Thoracic aorta (tissue), 2 donors: ENCODE measurements at places on chromosomes 11 and 22. TPM values are rescaled to one million over a fixed set of nuclear protein-coding genes. Genes with fewer than 3 reads are reported as not detected.

Gene RELA
- total RNA-seq, result 81.5 TPM

Gene FREY1
- 9.0 TPM for total RNA-seq

- H3K36me3 ChIP-seq, result peaks cover 53% of the 10 kb centered on the region
- DNase-seq, result no peak
- H3K4me3 ChIP-seq, result no peak overlapping the region
- H3K27me3 ChIP-seq, result no peaks in the 10 kb centered on the region
- H3K4me1 ChIP-seq, result peaks cover 6% of the 10 kb centered on the region
Measured at GRCh38 chr11:10633261-10633660, 60.3 kb downstream of the IRAG1 start.

GRCh38 chr22:19107730-19108074 is 14.5 kb downstream of the DGCR2 start:
- no peak overlapping the region for H3K4me3 ChIP-seq
- no peaks in the 10 kb centered on the region for H3K36me3 ChIP-seq
- DNase-seq, result no peak
- H3K27ac ChIP-seq, result no peak overlapping the region

DNA sequence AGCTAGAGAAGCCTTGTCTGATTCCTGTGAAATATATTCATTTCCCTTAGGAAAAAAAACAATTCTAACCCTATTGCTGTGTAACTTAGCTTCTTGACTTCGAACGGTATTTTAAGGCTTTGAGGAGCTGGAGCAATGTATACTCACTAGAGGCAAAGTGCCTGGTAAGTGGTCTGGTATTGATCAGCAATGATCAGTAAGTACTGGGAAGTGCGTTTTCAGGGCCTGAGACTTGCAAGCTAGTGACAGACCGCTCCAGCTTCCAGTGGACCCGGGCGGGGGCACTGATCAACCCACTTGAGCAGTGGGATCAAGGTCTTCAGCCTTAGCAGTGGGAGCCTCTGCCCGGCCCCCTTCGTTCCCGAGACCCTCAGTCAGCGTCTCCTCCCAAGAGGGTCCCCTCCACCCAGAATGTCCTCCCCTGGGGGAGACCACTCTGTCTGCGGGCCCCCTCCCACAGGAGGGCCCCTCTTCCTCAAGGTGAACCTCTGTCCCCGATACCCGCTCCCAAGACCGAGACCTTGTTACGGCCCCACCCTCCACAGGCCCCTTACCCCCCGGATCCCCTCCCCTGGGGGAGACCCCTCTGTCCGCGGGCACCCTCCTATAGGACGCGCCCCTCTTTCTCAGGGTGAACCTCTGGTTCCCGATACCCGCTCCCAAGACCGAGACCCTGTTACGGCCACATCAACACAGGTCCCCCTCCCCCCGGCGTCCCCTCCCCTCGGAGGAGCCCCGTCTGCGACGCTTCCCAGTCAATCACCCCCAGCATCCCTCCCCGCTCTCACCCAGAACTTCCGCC is 452 bp upstream of the ATXN10 start:
- H3K27ac ChIP-seq, result peak overlapping the region; percentile 77
- no peak for DNase-seq
- peaks cover 23% of the 10 kb centered on the region for H3K4me1 ChIP-seq
- H3K4me3 ChIP-seq, result peak overlapping the region; percentile 95
- no peaks in the 10 kb centered on the region for H3K36me3 ChIP-seq

Gene OR2AT4
- not detected for total RNA-seq

- no peak overlapping the region for H3K27ac ChIP-seq
- H3K27me3 ChIP-seq, result no peaks in the 10 kb centered on the region
- no peak overlapping the region for H3K4me3 ChIP-seq
Measured at GRCh38 chr11:15965562-15966250, 390.6 kb downstream of the SOX6 start.

DNA sequence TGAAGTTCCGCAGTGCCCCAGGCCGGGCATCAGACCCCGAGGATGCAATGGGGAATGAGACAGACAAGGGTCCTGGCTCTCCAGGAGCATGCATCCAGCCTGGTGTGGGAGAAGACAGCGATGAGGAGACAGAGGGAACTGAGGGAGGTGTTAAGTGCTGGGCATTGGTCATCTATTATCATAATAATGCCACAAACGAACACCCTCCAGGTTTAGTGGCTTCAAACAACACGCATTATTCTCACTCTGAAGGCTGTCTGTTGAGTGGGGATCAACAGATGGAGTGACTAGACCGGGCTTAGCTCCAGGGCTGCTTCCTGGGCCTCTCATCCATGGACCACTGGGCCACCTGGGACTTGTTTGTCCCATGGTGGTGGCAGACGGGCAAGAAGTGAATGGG is 48.6 kb downstream of the MCM5 start:
- H3K4me1 ChIP-seq, result no peaks in the 10 kb centered on the region
- DNase-seq, result no peak
- no peak overlapping the region for H3K4me3 ChIP-seq

- no peak overlapping the region for H3K27ac ChIP-seq
- no peaks in the 10 kb centered on the region for H3K36me3 ChIP-seq
- no peak overlapping the region for H3K4me3 ChIP-seq
- DNase-seq, result no peak
Measured at GRCh38 chr11:17760102-17761029, 25.8 kb downstream of the KCNC1 start.

GRCh38 chr11:66933531-66933930 is 24.7 kb downstream of the PC start:
- no peak overlapping the region for H3K4me3 ChIP-seq
- DNase-seq, result no peak
- no peak overlapping the region for H3K27ac ChIP-seq
- no peaks in the 10 kb centered on the region for H3K36me3 ChIP-seq
- H3K27me3 ChIP-seq, result no peaks in the 10 kb centered on the region
- H3K4me1 ChIP-seq, result no peaks in the 10 kb centered on the region

DNA sequence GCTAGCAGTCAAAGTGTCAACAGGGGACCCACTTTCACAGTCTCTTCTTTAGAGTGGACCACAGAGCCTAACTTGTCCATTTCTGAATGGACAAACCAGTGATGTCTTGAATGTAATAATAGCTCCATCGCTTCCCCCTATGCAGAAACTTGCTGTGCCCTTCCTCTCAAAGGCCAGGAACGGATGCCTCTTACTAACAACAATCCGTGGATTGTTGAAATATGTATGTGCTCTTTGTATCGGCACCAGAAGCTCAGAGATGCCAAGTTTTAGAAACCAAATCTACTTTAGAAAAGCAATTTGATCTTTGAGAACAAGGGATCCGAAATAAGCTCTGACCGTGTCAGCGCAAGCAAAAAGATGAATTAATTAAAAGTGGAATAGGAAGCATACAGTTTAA is 259.5 kb upstream of the POU2AF2 start:
- H3K4me1 ChIP-seq, result no peaks in the 10 kb centered on the region
- no peak for DNase-seq
- no peaks in the 10 kb centered on the region for H3K27me3 ChIP-seq
- H3K27ac ChIP-seq, result no peak overlapping the region

GRCh38 chr22:47381240-47381639 is 618.8 kb downstream of the TBC1D22A start:
- no peak overlapping the region for H3K4me3 ChIP-seq
- H3K36me3 ChIP-seq, result no peaks in the 10 kb centered on the region
- no peak for DNase-seq
- H3K27ac ChIP-seq, result no peak overlapping the region
- H3K27me3 ChIP-seq, result no peaks in the 10 kb centered on the region
- H3K4me1 ChIP-seq, result no peaks in the 10 kb centered on the region

Gene CNGA4
- not detected for total RNA-seq

DNA sequence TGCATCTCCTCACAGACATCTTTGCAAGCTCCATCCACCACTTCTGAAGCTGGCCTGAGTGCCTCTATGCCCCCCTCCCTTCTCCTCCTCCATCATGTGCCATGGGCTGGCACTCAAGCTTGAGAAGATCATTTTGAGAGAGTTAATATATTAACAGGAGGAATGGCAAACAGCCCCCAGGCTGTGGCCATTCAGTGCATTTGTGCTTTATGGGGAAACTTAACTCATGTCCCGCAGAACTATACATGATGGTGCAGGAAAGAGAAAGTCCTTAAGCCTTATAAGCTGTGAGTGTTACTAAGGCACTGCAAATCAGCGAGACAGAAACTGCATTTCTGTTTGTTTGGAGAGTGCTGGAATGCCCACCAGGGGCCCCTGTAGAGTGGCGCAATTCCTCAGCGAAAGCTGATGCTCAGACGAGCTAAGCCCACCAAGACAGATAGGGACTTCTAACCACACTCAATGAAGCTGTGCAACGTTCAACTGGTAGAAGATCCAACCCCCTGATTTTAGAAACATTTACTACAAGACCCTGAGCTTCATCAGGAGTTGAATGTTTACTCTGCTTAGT is 26.8 kb upstream of the PHLDA2 start:
- no peak for DNase-seq
- peaks cover 61% of the 10 kb centered on the region for H3K36me3 ChIP-seq
- H3K27ac ChIP-seq, result no peak overlapping the region
- no peaks in the 10 kb centered on the region for H3K4me1 ChIP-seq
- no peaks in the 10 kb centered on the region for H3K27me3 ChIP-seq
- no peak overlapping the region for H3K4me3 ChIP-seq

DNA sequence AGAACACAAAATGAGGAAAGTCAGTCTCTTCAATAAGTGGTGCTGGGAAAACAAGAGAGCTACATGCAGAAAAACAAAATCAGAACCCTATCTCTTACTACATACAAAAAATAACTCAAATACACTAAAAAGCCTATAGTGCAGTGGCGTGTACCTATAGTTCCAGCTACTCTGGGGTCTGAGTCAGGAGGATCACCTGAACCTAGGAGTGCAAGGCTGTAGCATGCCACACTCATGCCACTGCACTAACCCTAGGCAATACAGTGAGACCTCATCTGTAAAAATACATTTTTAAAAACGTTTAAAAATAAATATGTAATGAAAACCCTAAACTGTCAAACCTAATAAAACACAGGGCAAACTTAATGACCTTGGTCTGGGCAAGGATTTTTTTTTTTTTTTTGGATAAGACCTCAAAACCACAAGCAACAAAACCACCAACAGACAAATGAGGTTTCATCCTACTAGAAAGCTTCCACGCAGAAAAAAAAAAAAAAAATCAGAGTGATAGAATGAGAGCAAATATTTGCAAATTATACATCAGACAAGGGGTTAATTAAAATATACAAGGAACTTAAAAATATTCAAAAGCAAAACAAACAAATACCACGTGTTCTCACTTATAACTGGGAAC is 35.2 kb downstream of the XKR3 start:
- no peak overlapping the region for H3K4me3 ChIP-seq
- H3K36me3 ChIP-seq, result no peaks in the 10 kb centered on the region
- H3K27ac ChIP-seq, result no peak overlapping the region
- no peaks in the 10 kb centered on the region for H3K27me3 ChIP-seq
- no peaks in the 10 kb centered on the region for H3K4me1 ChIP-seq
- no peak for DNase-seq

DNA sequence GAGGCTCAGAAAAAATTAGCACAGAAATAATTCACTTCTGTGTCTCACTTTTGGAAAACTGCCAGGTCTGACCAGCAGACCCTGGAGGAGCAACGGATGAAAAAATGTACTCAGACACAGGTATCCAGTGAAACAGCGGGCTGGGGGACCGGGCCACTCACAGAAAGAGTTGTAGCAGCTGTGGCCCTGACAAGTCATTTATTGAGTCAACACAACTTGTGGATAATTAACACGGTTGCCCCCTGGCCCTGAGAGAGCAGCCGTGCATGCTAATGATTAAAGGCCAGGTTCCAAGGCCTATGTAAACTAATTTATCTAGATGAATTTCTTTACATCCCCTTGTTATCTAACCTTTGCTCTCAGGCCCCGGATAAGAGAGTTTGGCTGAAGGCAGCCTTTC is 131.3 kb downstream of the AASDHPPT start:
- no peaks in the 10 kb centered on the region for H3K36me3 ChIP-seq
- no peak overlapping the region for H3K4me3 ChIP-seq
- H3K27me3 ChIP-seq, result no peaks in the 10 kb centered on the region
- no peaks in the 10 kb centered on the region for H3K4me1 ChIP-seq

GRCh38 chr22:29679316-29679715 is 40.5 kb upstream of the CABP7 start:
- no peaks in the 10 kb centered on the region for H3K4me1 ChIP-seq
- no peak overlapping the region for H3K27ac ChIP-seq
- H3K36me3 ChIP-seq, result peaks cover 55% of the 10 kb centered on the region
- no peak overlapping the region for H3K4me3 ChIP-seq
- H3K27me3 ChIP-seq, result no peaks in the 10 kb centered on the region

DNA sequence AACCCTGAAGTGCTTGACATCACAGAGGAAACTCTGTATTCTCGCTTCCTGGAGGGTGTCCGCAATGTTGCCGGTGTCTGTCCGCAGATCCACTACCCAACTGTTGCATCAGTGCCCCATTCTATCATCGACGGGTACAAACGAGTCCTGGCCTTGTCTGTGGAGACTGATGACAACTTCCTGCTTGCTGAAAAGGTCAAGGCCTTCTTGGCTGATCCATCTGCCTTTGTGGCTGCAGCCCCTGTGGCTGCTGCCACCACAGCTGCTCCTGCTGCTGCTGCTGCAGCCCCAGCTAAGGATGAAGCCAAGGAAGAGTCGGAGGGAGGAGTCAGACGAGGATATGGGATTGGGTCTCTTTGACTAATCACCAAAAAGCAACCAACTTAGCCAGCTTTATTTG is 42.9 kb upstream of the DAGLA start:
- no peak overlapping the region for H3K27ac ChIP-seq
- no peaks in the 10 kb centered on the region for H3K27me3 ChIP-seq
- no peaks in the 10 kb centered on the region for H3K36me3 ChIP-seq
- no peaks in the 10 kb centered on the region for H3K4me1 ChIP-seq
- H3K4me3 ChIP-seq, result no peak overlapping the region

- H3K4me1 ChIP-seq, result no peaks in the 10 kb centered on the region
- H3K4me3 ChIP-seq, result no peak overlapping the region
- DNase-seq, result no peak
- no peak overlapping the region for H3K27ac ChIP-seq
- no peaks in the 10 kb centered on the region for H3K27me3 ChIP-seq
- H3K36me3 ChIP-seq, result no peaks in the 10 kb centered on the region
Measured at GRCh38 chr22:32591620-32592019, 117.0 kb downstream of the FBXO7 start.

GRCh38 chr11:121886996-121887395 is 229.0 kb downstream of the BLID start:
- H3K4me1 ChIP-seq, result peaks cover 26% of the 10 kb centered on the region
- no peaks in the 10 kb centered on the region for H3K27me3 ChIP-seq

- H3K27me3 ChIP-seq, result no peaks in the 10 kb centered on the region
- peaks cover 32% of the 10 kb centered on the region for H3K4me1 ChIP-seq
- peak within 1 kb of the TSS; percentile 95 for H3K4me3 ChIP-seq
- H3K36me3 ChIP-seq, result no peaks in the 10 kb centered on the region
Measured at GRCh38 chr22:37559901-37560607, at the start of gene CDC42EP1. Gene CDC42EP1, plus strand, starts transcription at chr22:37560480. Its CDS starts 5,870 bp downstream, at chr22:37566350.

- no peaks in the 10 kb centered on the region for H3K27me3 ChIP-seq
- no peak for DNase-seq
- H3K4me1 ChIP-seq, result no peaks in the 10 kb centered on the region
- no peak overlapping the region for H3K4me3 ChIP-seq
- no peaks in the 10 kb centered on the region for H3K36me3 ChIP-seq
Measured at GRCh38 chr22:45254789-45255278, 14.1 kb upstream of the KIAA0930 start.

- H3K4me1 ChIP-seq, result peaks cover 22% of the 10 kb centered on the region
- DNase-seq, result no peak
- peak overlapping the region; percentile 23 for H3K27ac ChIP-seq
- no peak overlapping the region for H3K4me3 ChIP-seq
- H3K27me3 ChIP-seq, result no peaks in the 10 kb centered on the region
Measured at GRCh38 chr11:76074148-76075095, 131.9 kb downstream of the WNT11 start.

Gene PAMR1
- total RNA-seq, result 4.3 TPM
